ENCODE measurements at places on chromosomes 11 and 22.

GRCh38 chr22:45731041-45731797 lies 59.6 kb downstream of the ATXN10 start:
- DNase-seq, result no peak

GRCh38 chr22:28171115-28171514 lies 252.1 kb upstream of the PITPNB start:
- DNase-seq, result no peak

GRCh38 chr11:86874304-86875056 lies 74.1 kb downstream of the PRSS23 start:
- no peak for DNase-seq

DNA sequence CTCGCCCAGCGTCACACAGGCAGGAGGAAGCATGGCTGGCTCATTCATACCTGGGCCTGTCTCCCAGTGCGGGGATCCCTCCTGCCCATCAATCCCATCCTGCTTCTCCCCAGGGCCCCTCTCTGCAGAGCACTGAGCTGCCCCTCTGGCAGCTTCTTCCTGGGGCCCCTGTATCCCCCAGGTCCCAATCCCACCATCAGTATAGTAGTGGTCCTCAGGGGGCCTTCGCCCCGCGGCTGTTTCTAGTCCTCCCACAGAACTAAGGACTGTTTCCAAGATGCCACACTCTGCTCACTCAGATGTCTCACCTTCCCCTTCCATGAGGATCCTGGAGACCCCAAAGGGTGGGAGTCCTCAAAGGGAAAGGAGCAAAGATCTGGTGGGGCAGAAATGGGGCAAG lies 97.6 kb downstream of the PDE2A start:
- no peak for DNase-seq

DNA sequence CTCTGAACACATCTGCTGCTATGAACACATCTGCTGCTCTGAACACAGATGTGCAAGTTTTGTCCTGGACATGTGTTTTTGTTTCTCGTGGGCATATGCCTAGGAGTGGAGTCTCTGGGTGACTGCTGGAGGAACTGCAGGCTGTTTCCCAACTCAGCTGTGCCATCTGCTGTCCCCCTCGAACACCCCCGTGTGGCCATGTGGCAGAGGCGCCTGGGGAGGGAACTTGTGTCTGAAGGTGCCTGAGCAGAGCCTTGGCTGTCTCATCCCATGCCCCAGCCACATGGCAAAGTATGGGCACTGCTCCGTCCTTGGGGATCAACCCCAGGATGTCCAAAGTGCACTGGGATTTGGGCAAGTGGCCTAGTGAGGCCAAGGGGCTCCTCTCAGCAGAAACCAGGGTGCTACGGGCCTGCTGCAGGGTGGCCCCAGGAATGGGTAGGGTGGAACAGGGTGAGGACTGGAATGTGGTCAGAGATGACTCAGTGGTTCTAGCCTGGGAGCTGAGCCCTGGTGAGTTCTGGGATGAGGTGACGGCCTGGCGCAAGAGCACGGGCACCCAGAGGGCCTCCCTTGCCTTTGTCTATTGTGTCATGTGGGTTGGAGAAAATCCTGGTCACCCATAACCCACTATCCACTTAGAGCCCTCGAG lies 14.7 kb downstream of the GATD1 start:
- no peak for DNase-seq

DNA sequence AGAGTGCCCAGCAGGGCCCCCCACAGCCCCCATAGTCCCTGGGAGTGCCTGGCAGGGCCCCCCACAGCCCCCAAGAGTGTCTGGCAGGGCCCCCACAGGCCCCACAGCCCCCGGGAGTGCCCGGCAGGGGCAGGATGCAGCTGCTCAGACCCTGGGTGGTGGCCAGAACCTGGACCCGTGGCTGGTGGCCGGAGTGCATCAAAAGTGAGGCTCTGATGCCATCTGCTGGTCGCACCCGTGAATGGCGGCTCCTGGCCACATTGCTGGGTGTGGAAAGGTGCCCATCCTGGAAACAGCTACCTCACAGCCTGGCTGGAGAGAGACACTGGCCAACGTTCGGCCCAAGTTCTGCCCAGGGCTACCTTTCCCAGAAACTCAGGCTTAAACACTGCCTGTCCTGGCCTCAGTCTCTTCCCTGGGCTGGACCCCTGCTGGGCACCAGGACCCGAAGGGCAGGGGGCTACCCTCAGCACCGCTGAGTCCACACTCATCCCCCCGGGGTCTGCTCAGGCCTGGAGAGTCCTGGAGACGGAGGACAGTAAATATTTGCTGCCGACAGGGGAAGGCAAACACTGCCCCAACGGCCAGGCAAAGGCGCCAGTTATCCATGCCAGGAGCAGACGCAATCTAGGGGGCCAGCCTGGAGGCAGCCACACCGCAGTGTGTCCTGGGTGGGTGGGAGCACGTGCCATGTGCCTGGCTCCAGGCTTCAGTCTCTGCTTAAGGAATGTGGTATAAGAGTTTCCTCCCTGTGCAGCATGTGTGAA lies 4.4 kb downstream of the INS start:
- peak; percentile 56 for DNase-seq

GRCh38 chr22:20437613-20438426 lies at the start of gene SCARF2:
SCARF2 (minus strand) TSS chr22:20437825; CDS start chr22:20437754, 71 bp downstream.
- DNase-seq, result no peak

- no peak for DNase-seq
Measured at GRCh38 chr11:34749666-34750659, 129.1 kb downstream of the EHF start.

DNA sequence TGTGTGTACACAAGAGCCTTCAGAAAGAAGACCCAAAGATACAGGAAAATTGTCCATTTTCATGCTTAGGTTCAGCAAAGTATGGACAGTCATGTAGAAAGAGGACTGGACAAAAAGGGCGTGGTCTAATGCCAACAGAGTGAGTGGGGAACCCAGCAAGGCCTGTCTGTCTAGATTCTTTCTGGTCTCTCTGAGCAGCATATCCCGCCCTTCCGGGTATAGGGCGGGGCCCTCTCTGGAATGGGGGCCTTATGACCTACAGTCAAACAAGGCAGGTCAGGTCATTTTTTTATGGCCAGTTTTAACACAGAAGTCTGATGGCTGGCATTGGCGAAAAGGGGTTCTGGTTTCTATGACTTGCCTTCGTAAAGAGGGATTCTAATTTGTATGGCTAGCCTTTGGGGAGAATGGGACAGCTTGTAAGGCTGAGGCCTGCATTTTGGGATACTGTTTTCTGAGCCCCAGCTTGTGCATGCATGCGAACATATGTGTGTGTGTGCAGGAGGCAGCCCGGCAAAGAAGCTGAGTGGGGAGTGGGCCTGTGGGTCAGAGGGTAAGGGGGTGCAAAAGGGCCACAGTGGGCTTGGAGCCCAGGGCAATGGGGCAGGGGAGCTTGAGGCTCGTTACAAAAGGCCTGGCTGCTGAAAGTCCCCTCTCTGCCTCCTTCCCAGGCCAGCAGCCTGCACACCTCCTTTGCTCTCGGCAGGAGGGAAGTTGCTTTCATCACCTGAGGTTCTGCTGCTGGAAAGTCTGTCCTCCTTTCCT lies 130.5 kb upstream of the B3GAT1 start:
- no peak for DNase-seq

DNA sequence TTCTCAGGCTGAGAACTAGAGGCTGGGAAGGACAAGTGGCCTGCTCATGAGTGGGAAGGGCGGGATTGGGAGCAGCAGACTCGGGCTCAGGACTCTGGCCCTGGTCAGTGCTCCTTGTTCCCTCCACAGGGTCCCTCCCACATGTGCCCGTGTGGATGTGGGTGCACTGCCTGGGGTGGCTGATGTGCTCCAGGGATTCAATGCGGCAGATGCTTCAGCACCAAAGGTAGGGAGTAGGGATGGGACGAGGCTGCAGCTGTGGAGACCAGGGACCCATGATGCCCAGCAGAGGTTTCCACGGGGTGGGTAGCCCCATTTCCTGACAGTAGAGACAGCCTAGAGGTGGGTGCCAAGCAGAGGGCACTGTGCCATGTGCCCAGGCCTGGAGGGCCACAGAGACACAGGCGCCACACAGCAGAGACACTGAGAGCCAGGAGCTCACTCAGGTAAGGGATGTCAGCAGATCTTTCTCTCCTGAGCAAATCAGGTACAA lies 89.5 kb downstream of the GGTLC2 start:
- DNase-seq, result no peak

DNA sequence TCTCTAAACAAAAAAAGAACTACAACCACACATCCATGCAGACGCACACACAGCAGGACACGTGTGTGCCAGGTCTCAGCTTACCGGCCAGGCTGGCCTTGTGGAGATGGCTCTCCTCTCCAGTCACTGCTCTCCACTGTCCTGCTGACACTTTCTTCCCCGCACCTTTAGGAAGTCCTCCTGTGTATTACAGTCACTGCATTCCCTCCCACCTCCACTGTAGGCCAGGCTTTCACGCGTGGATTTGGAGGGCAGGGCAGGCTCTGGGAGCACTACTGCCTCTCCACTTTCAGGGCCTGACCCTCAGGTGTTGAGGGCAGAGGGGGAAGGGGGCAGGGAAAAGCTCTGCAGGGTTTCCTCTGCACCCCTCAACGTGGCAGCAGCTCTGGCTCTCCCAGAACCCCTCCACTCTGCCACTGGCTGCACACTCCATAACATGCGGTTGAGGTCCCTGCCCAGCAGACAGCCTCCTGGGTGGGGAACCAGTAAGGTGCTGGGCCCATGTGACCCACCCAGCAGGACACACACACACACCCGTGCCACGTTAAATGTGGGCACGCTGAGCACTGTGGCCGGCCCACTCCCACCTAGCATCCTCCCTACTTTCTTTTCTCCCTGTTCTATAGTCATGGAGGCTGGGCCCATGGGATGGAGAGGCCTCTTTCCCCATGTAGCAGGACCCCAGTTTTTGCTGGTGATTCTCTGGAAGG lies 107.0 kb upstream of the PITPNB start:
- DNase-seq, result no peak

- DNase-seq, result no peak
Measured at GRCh38 chr11:69874984-69875624, 55.9 kb upstream of the FGF3 start.

DNA sequence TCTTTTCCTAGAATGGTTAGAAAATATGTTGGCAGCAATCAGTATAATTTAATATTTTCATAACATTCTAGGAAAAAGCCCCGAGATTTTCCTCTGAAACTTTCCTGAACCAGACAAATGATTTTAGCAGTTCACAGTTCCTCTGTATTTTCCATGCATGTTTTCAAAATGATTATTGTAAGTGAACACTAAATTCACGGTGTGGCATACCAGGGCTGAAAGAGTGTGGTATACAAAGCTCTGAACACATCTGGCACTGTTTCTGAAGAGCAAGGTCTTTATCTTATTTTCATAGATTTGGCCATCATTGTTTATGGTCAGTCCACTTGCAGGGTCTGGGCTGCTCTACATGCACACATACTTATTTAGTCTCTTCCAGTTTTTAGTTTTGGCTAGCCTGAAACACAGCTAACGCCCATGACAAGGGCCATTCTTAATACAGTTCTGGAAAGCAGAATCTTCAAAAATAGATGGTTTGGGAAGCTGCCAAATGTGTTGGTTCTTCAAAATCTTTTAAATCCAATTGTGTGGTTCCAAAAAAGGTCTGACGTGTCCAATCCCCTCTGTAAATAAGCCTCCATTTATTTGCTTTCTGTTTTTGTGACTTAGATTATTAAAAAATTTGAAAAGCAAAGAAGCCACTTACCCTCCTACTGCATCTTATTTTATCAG lies 7.9 kb upstream of the GAB2 start:
- DNase-seq, result no peak

DNA sequence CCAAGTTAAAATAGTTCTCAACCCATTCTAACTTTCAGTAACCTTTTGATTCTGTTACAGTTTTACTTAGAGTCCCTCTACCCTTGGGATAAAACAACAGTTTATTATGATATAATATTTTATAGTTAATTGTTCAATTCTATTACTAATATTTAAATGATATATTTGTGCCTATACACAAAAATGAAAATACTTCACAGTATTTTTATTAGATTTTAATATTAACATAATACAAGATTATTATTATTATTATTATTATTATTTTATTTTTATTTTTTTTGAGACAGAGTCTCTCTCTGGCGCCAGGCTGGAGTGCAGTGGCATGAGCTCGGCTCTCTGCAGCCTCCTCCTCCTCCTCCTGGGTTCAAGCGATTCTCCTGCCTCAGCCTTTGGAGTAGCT lies 416.7 kb downstream of the NTM start:
- DNase-seq, result no peak

DNA sequence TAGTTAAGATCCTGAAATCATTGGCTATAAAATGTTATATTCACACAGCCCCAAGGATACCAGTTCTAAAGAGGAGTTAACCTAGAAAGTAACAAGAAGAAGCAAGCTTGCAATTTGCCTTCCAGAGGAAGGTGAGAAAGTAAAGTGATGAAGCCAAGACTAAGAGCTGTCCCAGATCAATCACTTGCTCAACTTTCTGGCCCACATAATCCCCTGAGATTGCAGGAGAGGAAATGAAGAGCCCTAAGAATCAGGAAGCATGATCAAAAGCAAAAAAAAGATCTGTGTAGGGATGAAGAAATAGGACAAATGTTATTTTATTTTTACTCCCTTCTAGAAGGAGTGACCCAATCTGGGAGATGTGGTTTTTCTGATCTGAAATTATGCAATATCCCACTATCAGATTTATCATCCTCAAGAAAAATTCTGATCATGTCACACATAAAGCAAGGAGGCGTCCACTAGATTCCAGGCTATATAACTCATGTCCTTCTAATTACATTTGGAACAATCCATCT lies 180.3 kb upstream of the GUCY1A2 start:
- no peak for DNase-seq

- DNase-seq, result no peak
Measured at GRCh38 chr11:70732881-70733196, 334.5 kb downstream of the CTTN start.

- no peak for DNase-seq
Measured at GRCh38 chr22:44130076-44130711, 50.5 kb upstream of the PARVG start.

DNA sequence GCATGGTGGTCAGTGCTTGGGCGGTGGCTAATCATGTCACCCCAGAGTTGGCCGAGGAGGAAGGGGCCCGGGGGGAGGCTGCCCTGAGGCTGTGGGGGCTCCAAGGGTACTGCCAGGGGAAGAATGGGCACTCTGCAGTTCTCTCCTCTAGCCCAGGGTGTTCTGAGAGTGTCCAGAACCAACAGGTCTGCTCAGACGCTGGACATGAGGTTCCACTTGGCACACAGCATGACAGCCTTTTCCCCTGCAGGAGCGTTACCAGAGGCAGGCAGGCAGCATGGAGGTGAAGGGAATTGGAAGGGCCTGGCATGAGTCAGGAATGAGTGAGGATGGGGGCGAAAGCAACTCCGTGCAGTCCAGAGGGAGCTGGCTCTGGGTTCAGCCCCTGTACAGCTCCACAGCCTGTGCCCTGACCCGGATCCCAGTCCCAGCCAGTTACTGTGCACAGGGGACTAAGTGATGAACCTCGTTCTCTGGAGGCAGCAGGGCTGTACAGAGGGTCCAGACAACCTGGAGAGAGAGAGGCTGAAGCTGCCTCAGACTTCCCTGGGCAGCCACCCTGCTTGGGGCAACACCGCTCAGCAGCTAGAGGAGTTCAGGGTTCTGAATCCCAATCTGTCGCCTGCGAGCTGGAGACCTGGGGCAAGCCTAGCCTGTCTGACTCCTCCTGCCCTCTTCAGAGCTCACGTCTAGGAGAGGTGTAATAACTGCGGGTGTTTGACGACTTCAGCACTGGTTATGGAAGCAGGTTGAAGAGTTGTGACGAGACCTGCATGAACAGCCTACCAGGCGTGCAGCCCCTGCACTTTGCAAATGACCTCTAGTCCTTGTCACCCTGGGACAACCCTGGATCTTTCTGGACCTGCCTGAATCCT lies 14.7 kb upstream of the TUB start:
- DNase-seq, result no peak

- DNase-seq, result no peak
Measured at GRCh38 chr11:94528551-94528950, 15.2 kb upstream of the FUT4 start.
